ENCODE measurements at places on chromosomes 3 and 15.

DNA sequence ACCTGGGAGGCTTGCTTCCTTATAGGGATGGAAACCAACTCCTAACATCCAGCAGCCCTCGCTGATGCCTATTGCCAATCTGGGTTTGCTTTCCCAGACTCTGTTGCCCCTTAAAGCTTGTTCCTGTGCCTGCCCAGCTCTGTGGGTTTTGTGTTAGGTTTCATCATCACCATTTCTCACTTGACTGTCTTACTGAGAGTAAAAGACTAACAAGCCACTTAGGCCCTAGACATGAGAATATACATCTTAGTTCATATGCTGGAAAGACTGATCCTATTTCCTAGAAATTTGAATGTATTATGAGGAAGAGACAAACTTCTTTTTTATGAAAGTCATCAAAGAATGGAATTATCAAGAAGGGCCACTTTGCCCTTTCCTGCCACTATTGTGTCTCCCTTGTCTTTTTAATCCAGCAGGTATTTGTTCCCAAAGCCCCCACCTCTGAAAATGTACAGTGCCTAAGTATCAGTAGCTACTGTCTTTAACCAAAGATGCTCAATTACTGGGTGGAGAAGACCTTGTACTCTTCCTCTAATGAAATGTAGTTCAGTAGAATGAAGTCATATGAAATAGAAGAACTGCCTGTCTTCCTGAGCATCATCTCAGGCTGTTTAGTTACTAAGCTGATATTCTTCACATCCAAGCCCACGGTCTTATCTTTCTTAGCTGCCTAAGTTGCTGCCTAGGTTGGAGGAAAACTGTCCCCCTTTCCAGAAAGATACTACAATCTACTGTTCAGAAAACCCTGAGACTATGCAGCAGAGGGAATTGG, 59.8 kb upstream of the ZPLD1 start:
- no peak for DNase-seq

- no peak for DNase-seq
Measured at GRCh38 chr3:117553461-117553860, 843.9 kb downstream of the TUSC7 start.

DNA sequence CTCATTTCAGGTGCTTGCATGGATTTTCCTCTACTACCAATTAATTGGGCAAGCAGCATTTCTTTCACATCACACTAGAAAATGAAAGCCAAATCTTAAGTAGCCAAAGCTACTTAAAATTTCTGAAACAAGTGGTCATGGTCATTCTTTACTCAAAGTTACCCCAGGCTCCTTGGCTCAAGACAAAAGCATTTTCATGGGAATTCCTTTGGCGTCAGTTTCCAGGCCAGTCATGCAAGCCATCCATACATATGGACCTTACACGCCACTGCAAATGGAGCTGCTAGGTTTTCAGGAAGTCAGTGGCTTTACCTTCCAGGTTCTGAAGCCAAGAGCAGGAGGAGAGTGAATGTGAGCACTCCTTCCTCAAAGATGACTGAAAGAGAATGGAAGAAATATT, 83.7 kb upstream of the IL12A start:
- no peak for DNase-seq

DNA sequence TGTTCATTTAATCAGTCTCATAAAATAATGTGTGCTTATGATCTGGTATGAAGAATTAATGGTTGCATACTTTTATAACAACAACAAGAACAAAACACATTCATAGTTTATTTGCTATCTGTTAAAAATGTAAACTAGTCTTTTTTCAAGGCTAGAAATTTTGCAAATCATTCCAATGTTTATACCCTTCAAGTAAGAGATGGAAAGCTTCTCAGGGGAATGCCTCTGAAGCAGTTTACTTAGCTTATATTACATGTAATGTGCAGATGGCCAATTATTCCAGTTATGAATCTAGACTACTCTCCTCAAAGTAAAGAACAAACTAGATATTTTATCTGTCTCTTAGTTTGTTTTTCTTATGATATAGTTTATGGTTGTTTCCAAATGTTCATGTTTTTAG, 575.4 kb downstream of the NAALADL2 start:
- DNase-seq: no peak

- no peak for DNase-seq
Measured at GRCh38 chr15:50235794-50236193, 29.7 kb downstream of the HDC start.

- no peak for DNase-seq
Measured at GRCh38 chr15:39194106-39194830, 386.6 kb upstream of the THBS1 start.

- no peak for DNase-seq
Measured at GRCh38 chr3:38713121-38713520, 63.6 kb upstream of the SCN5A start.

DNA sequence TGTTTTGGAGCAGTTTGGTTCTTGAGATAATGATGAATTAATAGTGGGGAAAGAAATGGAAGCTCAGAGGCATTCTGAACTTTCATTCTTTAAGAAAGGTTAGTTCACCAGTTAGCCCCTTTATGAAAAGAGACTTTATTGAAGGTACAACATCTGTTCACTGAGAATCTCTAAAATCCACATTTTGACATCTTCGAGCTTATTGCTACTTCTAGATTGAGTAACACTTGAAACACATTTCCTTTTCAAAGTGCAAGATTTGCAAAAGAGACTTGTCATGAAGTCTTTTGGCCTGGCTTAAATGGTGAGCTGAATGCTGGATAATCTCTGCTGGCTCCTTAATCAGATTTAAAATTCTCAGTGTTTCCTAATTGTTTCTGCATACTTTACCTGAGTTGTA, 42.3 kb downstream of the RAB8B start:
- no peak for DNase-seq

DNA sequence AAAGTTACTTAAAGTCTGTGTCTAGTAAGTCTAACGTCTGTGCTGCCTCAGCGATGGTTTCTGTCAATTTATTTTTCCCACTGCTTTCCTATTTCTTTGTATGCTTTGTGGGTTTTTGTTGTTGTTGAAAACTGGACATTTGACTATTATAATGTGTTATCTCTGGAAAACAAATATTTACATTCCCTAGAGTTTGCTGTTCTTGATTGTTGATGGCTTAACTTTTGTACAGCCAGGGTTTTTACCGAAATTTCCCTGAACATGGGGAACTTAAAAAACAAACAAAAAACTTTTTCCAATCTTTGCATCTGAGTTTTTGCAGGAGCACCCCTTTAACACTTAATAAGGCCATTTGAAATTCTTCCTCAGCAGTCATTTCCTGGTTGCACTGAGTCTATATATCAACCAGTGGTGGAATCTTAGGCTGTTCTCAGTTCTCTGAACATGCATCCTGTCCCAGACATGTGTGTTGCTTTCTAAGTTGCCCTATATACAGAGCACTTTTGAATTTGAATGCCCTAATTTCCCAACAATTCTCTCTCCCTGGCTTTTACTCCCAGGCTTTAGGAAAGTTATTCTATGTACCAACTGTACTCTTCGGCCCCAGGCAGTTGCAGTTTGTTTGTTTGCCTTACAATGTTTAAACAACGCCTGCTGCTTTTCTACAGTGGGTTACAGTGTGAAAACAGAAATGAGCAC, 11.8 kb upstream of the PIAS1 start:
- no peak for DNase-seq

GRCh38 chr3:188728371-188728896, 443.3 kb upstream of the TPRG1 start:
- DNase-seq: no peak

DNA sequence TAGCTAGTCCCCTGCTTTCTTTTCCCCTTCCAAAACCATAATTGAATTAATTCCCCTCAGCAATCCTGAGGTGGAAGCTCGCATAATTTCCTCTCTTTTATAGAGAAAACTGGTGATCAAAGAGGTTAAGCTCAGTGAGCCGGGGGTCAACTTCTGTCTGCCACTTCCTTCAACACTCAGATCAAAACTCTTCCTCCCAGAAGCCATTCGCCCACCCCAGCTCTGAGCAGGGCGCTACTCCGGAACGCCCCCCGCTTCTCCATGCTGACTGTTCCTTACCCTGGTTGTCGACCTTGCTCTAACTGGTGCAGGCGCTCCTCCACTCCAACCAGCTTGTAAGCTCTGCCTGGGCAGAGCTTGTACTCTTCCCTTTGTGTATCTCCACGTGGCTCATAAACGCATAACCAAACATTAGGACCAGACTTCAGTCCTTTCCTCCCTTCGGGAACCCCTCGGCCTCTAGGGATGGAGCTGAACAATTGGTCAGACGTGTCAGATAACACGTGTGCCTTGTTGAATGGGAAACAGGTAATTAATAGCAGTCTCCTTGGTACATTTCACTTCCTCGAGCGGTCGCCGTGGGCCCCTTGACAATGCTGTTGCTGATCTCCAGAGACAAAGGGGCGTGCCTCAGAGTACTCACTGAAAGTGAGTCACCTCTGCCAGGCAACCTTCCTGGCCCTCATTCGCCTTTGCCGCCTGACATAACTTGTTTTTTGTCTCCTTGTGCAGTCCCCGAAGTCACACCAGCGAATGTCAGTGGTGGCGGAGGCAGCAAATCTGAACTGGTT, 71.8 kb downstream of the IL5RA start:
- DNase-seq: no peak

DNA sequence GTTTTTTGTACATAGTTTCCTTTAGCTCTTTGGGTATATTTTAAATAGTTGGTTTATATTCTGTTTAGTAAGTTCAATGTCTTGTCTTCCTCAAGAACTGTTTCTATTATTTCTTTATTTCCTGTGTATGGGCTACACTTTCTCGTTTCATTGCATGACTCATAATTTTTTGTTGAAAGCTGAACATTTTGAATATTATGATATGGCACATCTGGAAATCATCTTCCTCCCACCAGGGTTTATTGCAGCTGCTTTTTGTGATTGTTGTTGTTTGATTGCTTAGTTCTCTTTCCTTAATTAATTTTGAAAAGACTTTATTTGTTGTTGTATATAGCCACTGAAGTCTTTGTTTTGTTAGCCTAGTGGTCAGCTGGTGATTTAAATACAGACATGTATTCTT, 43.8 kb downstream of the LSM3 start:
- DNase-seq: no peak

- no peak for DNase-seq
Measured at GRCh38 chr3:36874424-36874823, 70.4 kb downstream of the TRANK1 start.

- no peak for DNase-seq
Measured at GRCh38 chr3:150264561-150265279, 143.4 kb upstream of the TSC22D2 start.

GRCh38 chr3:65857327-65857726, 181.4 kb downstream of the MAGI1 start:
- DNase-seq: no peak

GRCh38 chr3:184240384-184241140, 8.2 kb downstream of the ALG3 start:
- no peak for DNase-seq

DNA sequence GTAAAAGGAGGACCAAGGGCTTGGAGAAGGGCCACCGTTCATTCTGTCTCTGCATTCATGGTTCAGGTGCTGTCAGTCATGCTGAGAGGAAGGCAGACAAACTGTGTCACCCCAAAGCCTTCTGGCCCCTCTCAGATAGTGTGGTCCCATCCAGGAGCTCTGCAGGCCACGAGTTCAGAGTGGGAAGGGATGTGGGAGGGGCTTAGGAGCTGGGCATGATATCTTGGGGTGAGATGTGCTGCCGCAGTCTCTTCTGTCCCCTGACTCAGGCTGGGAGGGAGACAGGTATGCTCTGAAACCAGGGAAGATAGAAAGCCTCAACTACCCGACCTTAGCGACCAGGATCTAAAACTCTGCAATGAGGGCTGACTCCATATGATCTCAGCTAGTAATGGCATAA, 19.6 kb upstream of the MYO1E start:
- no peak for DNase-seq

GRCh38 chr3:112804021-112804420, 42.6 kb downstream of the CD200R1L start:
- DNase-seq: no peak

DNA sequence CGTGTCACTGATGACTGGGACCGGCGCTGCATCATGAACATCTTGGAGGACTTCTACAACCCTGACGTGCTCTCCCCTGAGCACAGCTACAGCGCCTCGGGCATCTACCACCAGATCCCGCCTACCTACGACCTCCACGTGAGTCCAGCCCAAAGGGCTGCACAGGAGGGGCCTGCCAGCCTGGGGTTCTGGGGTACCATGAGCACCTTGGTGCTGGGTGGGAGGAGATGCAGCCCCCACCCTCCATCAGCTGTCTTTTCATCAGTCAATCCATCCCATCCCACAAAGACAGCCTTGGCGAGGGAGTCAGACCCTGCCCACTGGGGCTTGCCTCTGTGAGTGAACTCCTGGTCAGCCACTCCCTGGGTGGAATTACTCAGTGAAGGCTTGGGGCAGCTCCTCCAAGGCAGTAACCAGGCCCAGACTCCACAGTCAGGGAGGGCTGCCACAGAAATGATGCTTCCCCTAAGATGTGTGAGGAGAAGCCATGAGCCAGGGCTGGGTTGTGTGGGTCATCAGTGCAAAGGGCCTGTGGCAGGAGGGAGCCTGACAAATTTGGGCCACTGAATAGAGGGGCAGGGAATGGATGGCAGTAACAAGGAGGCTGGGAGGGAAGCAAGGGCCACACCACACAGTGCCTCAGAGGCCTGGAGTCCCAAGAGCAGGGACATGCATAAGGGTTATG, 47.9 kb downstream of the SEMA3G start:
- DNase-seq: no peak

DNA sequence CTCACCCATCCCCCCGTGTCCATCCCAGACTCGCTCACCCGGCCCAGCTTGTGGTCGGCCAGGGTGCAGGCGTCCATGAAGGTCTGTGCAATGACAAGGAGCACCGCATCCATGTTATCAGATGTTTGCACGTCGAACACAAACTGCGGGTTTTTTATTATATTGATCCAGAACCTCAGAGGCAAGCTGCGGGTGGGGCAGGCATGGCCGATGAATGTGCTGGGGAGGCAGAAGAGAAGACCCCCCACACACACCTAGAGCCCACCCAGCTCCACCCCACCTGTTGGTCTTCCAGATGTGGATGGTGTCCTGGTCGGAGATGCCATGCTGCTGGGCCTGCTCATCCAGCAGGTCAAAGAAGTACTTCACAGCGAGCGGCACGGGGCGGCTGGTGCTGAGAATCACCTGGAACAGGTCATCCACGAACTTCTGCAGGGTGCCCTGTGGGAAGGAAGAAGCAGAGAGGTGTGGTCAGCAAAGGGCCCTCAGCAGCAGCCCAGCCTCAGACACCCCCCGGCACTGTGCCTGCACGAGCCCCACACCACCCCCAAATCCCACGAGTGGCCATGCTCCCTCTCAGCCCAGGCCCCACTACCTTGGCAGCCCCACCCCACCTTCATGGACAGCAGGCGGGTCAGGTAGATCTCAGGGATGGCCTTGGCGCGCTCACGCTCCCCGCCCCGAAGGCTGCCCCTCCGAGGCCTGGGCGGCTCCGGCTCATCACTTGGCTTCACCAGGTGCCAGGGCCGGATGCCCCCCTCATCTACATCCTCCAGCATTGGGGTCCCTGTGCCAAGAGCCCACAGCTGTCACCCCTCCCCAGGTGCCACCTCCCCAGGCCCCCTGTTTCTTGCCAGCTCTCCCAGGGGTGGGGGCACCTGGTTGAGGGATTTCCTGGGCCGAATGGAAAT, 20.3 kb downstream of the PLXNB1 start:
- DNase-seq: no peak

GRCh38 chr15:80093854-80094418, 34.5 kb downstream of the ZFAND6 start:
- no peak for DNase-seq

All from stimulated activated CD4-positive, alpha-beta T cell treated with anti-CD3 and anti-CD28 coated beads, Interleukin-4, amount 100 ng/mL, for 48 hours (primary cell).